Stimulated activated CD4-positive, alpha-beta T cell treated with anti-CD3 and anti-CD28 coated beads, TNF-alpha, amount 100 ng/mL, for 48 hours (primary cell): ENCODE measurements at places on chromosomes 16 and 17.

DNA sequence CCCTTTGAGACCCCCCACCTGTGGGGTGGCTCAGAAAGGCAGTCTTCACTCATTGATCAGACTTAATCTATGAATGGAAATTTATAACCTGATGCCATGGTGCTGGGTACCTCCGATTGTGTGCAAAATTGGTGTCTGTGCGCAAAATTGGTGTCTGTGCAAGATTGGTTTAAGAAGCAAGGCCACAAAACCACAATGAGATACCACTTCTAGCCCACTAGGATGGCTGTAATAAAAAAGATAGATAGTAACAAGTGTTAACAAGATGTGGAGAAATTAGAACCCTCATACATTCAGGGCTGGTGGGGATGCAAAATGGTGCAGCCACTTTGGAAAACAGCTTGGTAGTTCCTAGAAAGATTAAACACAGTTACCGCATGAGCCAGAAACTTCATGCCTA, 13.9 kb upstream of the CSNK2A2 start:
- no peak for DNase-seq

GRCh38 chr16:89257281-89257731, 39.8 kb downstream of the ZNF778 start:
- no peak for DNase-seq

- DNase-seq: no peak
Measured at GRCh38 chr16:6016530-6017184, 919.1 kb upstream of the EEF2KMT start.

GRCh38 chr17:59607817-59608403, 11.8 kb upstream of the CLTC start:
- no peak for DNase-seq

DNA sequence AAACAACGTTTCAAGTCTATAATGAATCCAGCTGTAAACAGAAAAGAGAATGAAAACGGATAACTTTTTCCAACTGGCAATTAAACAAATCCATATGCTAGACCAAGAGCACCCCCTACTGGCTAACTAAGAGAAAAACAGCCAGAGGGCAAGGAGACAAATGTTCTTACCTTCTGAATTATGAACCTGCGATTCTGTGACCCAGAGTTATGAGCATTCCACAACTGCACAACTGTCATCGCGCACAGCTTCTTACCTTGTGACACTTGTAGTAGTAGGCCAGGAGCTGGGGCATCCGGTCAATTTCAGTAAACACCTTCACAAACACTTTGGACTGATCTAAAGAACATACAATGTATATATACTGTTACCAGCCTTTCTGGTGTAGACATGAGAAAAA, 18.6 kb downstream of the COG7 start:
- no peak for DNase-seq

DNA sequence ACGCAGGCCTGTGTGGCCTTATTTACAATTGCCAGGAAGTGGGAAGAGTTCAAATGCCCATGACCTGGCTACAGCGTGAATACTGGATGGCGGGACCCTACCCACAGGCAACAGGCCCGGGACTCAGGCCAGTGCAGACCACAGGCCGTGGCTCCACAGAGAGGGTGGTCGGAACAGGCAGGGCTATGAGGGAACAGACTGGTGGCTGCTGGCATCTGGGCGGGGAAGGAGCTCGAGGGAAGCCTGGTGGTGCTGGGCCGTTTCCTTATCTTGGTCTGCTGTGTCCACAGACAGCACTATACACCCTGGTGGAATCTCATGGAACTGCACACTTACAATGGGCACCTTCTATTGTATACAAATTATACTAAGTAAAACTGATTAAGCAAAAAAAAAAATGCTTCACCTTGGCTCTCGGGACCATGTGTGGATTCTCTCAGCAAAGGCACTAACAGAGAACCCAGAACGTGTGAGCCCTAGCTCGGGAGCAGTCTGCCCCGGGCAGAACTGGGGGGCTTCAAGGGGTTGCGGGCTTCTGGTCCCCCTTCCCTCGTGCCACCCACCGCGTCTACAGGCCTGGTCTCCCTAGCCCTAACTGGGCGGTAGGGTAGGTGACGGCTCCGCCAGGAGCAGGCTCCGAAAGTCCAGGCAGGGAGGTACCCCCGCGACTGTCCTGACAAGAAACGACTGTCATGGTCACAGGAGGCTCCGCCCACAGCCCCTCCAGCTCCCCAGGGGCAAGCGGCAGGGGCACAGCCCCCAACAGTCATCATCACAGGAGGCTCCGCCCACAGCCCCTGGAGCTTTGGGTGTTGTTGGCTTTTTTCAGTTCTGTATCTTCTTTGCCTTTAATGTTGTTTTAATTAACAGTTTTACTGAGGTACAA, 21.8 kb downstream of the CEP131 start:
- no peak for DNase-seq

- DNase-seq: no peak
Measured at GRCh38 chr17:33267271-33267790, 25.8 kb downstream of the ASIC2 start.

DNA sequence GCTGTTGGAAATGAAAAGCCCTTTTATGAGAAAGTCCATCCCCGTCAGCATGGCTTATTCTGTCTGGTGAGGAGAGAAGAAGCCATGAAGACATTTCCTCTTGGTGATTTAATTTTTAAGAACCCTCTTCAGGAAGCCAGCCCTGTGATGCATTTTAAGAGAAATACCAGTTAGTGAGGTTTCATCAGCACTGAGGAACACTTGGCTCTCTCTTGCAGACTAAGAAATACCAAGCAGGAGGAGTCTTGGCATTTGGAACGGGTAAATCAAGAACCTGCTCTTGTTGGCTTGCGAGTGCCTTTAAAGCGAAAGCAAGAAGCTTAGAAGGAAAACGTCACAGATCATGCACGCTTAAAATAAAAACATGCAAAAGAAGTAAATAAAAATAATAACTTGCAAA, 17.5 kb downstream of the RAB11FIP3 start:
- DNase-seq: no peak

GRCh38 chr17:49259663-49260010, 29.1 kb upstream of the PHOSPHO1 start:
- no peak for DNase-seq

- no peak for DNase-seq
Measured at GRCh38 chr17:41390411-41390938, 6.9 kb downstream of the KRT31 start.

- no peak for DNase-seq
Measured at GRCh38 chr16:88538366-88539060, 31.7 kb upstream of the ZC3H18 start.

GRCh38 chr17:27379888-27380533, 76.2 kb upstream of the KSR1 start:
- no peak for DNase-seq

- DNase-seq: no peak
Measured at GRCh38 chr16:17205279-17206211, 265.2 kb downstream of the XYLT1 start.

DNA sequence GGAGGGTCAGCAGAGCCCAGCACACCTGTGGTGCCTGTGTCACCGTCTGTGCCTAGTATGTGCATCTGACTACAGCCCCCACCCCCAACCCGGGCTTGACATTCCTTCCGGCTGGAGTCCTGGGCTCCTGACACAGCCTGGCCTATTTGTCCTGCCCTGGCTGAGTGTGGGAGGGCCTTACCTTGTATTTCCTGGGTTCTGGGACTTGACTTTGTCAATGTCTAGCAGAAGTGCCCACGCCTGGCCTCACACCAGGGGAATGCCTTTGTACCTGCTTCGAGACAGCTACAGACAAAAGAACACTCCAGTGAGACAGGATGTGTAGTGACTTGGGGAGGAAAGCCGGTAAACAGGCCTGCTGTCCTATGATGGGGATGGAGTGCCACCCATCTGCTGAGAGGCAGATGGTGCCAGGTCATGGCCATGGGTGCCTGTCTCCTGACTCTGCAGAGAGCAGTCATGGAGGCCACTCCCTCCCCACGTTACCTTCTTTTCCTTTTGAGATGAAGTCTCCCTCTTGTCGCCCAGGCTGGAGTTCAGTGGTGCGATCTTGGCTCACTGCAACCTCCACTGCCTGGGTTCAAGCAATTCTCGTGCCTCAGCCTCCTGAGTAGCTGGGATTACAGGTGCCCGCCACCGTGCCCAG, 42.8 kb downstream of the TNFRSF13B start:
- no peak for DNase-seq

DNA sequence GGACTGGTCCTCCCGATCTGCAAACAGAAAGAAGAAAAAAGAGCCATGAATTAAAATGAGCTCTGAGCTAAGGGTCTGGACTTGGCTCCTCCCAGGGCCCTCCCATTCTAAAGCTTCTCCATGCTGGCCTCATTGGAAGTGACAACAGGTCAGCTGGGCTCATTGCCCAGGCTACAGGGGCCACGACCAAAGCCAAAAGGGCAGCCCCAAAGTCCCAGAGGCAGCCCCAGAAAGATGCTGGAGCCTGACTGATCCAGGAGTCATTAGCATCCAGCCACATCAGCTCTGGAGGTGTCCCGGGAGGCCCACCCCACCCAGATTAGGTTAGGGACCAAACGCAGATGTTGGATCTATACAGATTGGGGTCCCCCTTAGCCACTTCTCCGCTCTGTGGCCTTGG, 58.2 kb downstream of the MYH11 start:
- no peak for DNase-seq

DNA sequence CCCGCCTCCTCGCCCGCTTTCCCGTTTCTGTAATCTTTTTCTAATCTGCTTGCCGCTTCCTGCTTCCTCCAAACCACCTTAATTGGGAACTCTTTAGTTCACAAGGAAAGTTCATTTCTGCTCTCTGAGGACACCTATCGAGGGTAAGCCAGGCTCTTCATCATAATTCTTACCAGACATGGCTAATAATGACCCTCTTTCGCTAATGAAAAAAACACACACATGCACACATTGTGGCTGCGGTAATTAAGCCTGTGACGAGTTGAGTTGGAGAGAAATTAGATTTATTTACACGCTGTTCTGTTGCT, 100.6 kb downstream of the ZNF423 start:
- DNase-seq: no peak

DNA sequence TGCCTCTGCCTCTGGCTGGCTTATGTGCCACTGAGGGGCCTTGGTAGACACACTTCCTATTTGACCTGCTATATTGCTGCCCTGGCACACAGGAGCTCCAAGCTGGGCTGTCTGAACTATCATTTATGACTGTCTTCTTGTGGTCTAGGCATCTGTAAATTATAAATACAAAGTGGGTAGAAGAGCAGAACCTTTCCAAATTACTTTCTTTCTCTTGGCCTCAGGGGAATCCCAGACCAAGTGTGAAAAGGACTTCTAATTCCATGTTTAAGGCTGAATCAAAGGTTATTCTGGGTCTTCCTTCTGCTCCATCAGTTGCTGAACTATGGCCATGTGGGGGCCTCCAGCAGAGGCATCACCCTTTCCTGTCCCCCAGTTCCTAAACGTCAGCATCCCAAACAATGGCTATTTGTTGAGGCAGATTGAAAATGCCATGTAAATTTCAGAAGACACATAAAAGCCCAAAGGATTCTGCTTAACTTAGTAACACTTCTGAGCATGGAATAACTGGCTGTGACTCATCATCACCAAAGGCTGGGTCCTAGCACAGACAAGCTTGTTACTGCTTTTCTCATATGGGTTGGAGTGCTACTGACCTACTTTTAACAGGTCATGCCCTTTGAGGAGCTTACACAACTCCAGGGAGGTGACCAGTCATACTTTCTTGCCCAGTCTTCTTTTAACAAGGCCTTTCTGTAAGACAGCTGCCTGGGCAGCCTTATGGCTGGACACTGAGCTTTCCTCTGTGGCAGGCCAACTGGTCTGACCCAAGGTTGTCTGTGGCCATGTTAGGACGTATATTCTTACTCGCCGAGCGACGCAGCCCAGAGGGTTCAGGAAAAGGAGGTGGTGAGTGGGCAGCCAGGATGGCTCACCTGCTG, 154.8 kb downstream of the VPS53 start:
- DNase-seq: no peak

- DNase-seq: no peak
Measured at GRCh38 chr17:4369557-4370230, 3.2 kb upstream of the UBE2G1 start.

GRCh38 chr17:78998311-78999055, 11.1 kb downstream of the CANT1 start:
- DNase-seq: no peak

GRCh38 chr17:57329380-57330214, 73.3 kb downstream of the MSI2 start:
- no peak for DNase-seq

DNA sequence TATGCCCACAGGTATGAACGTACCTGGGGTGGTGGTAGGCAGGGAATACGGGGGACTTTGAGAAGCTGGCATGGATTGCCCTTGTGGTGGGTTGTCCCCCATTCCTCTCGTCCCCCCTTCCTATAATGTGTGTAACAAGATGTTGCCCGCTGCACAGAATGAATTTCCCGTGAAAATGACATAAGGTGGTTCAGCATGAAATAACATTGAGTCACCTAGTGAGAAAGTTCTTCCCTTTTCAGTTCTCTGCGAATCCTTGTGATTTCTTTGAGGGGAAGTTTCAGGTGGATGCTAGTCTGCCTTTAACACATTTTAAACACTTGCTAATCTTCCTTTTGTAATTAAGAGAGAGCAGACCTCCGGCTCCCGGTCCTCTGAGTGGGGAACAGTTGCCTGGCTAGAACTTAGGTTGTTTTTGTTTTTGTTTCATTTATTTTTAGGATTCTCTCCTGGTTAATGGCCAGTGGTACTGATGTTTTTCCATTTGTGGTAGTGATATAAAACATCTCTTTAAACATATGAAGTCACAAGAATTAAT, 58.9 kb downstream of the RAP1GAP2 start:
- no peak for DNase-seq

DNA sequence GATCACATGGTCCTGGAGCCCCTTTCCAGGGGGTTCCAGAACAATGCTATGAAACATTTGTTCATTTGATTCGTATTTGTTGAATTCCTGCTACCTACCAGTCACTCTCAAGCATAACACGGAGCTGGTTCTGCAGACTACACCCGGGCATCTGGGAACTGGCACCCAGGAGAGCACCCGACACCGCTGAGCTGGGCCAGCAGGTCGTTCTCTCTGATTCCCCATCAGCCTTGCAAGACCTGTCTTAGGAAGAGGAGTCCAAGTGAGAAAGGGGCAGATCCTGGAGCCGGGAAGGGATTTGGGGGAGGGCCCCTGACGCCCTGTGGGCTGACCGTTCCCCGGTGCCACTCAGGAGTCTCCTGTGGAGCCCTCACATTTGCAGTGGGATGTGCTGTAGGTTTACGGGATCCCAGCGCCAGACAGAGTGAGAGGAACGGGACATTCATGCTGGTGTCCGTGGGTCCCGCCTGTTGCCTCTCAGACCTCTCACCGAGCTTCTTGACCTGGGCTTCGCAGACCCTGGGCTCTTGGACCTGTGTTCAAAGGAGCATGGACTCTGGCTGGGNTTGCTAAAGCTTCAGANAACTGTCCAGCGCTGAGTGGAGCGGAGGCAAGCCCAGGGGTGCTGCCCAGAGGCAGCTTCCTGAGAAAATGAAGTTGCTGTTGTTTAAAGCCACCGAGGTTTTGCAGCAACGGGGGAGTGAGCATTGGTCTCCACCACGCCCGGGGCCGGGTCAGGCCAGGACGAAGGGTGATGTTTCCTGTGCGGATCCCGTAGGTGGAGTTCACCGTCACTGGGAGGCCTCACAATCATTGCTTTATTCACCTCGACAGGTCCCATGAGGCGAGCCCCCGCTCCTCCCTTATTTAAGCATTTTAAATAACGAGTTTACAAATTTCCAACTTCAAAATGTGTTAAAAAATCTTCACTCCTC, 49.2 kb downstream of the METRNL start:
- DNase-seq: no peak

GRCh38 chr16:78284957-78285434, 185.5 kb downstream of the WWOX start:
- no peak for DNase-seq
